ENCODE measurements at places on chromosomes 3 and 15.

GRCh38 chr3:197427021-197427420, 128.6 kb upstream of the DLG1 start:
- no peak for DNase-seq

- no peak for DNase-seq
Measured at GRCh38 chr3:40116478-40117177, 192.9 kb upstream of the EIF1B start.

- no peak for DNase-seq
Measured at GRCh38 chr3:45216021-45216609, 10.0 kb downstream of the TMEM158 start.

DNA sequence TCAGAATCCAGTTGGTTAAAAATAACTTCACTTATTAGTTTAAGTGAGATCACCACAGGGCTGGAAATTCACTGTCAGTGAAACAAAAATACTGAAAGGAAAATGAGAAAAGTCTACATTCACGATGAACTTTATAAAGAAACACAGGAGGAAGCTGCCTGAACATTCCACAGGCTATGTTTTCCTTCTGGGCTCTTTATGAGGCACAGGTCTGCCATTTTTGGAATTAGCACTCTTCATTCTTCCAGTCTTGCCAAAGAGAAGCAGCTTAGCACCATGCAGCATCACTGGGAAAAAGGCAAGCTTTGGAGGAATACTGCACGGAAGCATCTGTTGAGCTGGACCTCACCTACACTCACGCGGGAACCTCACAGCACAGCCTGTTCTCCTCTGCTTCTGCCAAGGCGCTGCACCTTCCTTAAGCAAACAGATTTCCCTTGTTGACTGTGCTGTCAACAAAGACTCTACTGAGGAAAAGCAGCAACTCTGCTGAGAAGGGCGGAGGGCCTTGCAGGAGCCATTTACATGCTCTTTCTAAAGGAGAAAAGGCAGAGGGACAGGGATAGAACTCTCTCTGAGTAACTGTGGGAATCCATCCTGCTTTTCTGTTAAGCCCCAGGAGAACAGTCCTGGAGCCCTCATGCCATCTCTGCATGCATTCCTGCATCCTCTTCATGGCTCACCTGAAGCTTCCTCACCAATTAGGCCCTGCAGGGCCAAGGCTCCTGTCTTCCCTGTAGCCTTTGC, 15.7 kb downstream of the SUSD5 start:
- DNase-seq: no peak

DNA sequence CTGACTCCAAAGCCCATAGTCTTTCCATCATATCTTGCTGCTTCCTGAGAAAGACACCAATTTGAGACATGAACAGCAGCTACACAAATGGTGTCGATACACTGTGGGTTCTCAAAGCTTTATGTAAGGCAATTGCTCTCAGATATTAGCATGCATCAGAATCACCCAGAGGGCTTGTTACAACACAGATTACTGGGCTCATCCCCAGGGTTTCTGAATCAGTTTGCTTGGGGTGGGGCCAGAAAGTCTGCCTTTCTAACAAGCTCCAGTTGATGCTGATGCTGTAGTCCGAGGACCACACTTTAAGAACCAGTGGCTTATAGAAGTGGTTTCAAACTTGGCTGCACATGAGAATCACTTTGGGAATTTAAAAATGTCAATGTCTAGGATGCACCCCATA, 86.5 kb downstream of the SEMA6D start:
- DNase-seq: no peak

DNA sequence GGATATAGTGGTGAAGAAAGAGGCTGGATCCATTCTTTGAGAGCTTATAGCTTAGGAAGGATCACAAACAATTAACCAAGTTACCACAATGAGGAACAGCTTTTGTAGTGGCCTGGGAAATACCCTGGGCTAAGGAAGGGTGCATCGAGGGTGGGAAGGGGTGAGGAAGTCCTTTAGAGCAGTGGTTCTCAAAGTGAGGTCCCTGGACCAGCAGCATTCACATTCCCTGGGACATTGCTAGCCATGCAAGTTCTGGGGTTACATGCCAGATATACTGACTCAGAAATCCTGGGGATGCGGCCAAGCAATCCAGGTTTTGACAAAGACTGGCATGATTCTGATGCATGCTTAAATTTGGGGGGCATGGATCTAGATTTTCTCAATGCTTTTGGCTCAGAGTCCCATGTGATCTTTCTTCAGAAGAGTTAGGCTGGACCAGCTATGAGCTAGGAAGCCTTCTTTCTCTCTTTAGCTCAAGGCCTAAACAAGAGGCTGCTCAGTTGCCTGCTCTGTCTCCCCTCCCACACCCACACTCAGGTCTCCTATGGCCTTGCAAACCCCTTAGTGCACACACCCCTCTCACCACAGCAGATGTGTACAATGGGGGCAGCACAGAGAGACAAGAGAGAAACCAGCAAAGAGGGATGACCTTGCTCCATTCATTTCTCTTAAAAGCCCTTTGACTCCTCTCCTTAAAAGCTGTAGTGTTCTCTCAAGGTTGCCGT, 1.8 kb upstream of the CCR1 start:
- no peak for DNase-seq

DNA sequence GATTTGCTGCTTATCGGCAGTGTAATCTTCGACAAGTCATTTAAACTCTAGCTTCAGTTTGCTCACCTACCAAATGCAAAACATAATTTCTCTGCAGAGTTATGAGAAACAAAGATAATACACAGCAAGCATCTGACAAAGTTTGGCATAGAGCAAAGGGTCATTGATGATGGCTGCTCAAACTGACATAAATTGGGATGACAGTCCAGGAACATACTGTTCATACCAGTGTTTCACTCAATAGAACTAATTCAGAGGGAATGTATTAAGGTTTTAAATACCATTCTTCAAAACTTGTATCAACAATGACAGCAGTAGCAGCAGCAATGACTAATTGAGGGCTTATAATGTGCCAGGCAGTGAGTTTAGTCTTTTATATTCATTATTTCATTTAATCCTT, 137.6 kb downstream of the SPATA16 start:
- DNase-seq: no peak

GRCh38 chr3:112638327-112639020, 2.5 kb downstream of the CCDC80 start:
- no peak for DNase-seq

GRCh38 chr3:179149406-179149867, 1.3 kb downstream of the PIK3CA start:
- peak; percentile 20 for DNase-seq

GRCh38 chr3:38059591-38059990, 20.6 kb downstream of the DLEC1 start:
- DNase-seq: no peak

DNA sequence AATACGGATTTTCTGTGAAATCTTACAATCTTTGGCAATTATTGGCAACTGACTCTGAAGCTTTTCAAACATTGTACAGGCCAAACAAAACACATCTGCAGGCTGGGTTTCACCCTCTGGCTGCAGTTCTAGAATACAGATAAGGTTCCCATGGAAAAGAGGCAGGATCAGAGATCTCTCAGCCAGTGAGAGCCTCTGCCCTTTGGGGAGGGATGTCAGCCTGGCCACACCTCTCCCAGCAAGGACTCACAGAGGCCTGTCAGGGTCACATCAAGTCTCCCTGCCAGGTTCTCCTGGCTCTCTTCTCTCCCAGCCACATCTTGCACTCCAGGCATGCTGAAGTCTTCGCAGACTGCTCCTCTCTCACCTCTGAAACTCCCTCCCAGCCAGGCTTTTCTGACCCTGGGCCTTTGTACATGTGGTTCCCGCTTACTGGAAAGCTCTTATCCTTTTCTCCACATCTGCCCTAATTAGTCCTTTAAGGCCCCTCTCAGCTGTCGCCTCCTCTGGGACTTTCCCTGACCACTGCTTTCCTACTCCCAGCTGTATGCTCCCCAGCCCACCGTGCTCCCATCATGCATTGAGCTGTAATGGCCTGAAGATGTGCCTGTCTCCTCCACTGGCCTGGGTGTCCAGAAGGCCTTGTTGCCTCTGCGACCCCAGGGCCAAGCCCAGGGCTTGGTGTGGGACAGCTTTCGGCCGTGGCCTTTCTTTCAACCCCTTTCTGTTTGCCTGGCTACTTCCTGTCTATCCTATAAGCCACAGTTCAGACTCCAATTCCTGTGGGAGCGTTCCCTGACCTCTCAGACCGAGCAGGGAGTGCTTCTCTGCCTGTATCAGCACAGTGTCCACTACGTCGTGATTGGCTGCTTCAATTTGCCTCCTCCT, 4.3 kb downstream of the RBP1 start:
- no peak for DNase-seq

- DNase-seq: no peak
Measured at GRCh38 chr15:86797135-86797534, 717.5 kb downstream of the AGBL1 start.

- no peak for DNase-seq
Measured at GRCh38 chr3:73685061-73685460, 60.3 kb upstream of the PDZRN3 start.

DNA sequence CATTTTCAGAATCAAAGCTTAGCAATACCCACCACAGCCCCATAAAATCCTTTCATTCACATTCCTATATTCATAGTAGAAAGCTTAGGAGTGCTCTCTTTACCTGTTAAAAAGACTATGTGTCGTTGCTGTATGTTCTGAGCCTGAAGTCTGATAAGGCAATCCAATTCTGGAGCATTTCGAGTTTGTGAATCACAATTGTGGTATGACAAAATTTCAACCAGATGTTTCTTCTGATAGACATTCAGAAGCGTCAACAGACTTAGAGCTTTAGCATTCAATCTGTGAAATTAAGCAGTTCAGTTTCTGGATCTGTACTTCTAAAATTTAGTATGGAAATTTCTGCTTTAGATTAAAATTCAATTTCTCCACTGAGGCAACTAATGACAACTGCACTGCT, 58.3 kb downstream of the TASOR start:
- DNase-seq: no peak

DNA sequence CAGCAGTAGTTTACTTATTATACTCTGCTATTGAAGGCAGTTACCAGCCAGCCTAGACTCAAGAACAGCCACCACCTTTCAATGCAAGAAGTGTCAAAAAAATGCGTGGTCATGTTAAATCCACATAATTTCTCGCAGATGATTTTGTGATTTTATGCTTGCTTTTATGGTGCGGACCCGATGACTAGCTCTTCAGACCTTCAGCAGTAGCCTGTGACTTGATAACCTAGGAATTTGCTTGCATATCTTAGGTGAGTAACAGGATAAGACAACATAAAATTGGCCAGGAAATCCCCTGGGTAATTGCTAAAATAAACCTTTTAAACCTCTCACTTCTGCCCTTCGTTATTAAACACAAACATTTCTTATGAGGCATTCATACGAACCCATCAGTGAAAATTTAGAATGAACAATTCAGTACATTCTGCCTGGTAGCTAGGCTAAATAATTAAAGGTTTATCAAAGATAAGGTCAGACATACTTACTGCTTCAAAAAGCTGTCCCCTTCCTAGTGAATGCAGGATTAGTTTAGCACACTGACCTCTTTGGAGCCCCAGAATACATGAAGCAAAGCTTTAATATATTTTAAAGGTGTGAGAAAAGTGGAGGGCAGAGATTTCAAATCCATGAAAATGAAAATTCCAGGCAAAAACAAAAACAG, 798.8 kb downstream of the OTOL1 start:
- no peak for DNase-seq

DNA sequence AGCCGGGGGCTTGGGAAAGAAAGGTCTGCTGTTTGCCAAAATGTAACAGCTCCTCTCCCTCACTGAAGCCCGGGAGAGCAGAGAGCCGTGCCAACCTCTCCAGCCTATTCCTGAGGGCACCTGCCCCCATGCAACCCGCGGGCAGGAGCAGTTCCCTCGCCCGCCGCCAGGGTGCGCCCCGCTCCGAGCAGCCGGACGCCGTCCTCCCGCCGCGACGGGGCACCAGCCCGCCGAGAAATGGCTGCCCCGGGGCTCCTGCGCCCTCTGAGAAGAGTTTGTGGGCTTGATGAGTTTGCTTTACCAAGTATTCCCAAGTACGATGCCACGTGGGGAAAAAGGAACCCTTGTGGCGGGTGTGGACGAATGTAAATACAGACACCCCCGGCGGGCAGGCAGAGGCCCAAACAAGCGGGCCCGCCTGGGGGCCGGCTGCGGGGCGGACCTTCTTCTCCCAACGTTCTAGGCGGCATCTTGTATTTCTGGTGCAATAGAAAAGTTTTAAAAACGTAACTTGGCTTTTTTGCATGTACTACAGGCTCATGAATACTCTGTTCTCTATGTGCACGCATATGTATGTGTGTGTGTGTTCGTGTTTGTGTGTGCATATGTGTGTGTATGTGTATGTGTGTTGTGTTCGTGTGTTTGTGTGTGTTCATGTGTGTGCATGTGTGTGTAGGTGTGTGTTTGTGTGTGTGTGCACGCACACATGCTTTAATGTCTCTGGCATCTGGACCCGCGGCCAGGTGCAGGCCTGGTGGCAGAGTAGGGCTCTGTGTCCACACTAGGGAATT, 162.9 kb downstream of the CHSY1 start:
- DNase-seq: peak; percentile 69
